ENCODE measurements at places on chromosomes 12 and 14. TPM values are rescaled to one million over a fixed set of nuclear protein-coding genes. Genes with fewer than 3 reads are reported as not detected.

PRPF40B gene
- total RNA-seq = 13.6 TPM

SDR9C7 gene
- total RNA-seq = not detected

SPTB gene
- not detected for total RNA-seq

RND1 gene
- total RNA-seq = not detected

SNW1 gene
- total RNA-seq = 47.7 TPM

PRB2 gene
- not detected for total RNA-seq

CATSPERB gene
- not detected for total RNA-seq

MYF5 gene
- total RNA-seq = not detected

SERPINA1 gene
- total RNA-seq = not detected

POTEM gene
- total RNA-seq = not detected

ACOT6 gene
- total RNA-seq = 0.16 TPM

All from hair follicle dermal papilla cell (primary cell).